AG04450 (cell line): ENCODE measurements at places on chromosomes 12 and 14.
A peak's percentile ranks its signal among the peaks of the same experiment; 100 is the strongest.

DNA sequence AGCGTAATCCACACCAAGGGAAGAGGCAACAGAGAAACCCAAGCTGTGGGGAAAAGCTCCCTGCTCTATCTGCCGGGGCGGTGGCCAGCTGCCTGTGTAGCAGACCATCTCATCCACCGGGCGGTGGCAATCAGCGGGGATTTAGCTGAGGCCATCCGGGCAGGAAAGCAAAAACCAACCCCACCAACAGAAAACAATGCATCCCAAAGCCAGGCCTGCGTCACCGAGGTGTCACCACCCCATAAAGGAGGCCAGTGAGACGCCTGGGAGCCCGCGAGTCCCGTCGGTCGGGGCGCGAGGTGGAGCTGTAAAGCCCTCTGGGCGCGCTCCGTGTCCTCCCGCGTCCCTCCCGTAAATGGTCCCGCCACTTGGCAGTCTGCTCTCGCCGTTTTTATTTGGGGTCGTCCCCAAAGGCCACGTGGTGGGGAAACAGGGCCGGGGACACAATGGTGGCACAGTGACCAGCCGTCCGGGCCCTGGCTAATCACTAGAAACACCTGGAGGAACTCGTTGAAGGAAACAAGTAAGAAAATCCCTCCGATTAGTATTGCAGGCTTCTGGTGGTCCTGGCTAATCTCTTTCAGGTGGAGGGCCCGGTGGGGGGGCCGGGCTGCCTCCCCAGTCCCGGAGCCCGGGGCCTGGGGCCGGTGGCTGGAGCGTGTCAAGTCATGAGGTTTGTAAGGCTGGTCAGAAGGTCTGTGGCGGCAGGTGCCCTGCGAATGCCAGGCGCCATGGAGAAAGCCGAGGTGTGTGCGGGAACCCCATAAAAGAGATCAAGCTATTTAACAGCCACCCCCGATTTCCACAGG lies 94.7 kb upstream of the GSC start:
- no peak for DNase-seq

GRCh38 chr14:80078501-80078900 lies 132.8 kb downstream of the DIO2 start:
- DNase-seq = no peak

DNA sequence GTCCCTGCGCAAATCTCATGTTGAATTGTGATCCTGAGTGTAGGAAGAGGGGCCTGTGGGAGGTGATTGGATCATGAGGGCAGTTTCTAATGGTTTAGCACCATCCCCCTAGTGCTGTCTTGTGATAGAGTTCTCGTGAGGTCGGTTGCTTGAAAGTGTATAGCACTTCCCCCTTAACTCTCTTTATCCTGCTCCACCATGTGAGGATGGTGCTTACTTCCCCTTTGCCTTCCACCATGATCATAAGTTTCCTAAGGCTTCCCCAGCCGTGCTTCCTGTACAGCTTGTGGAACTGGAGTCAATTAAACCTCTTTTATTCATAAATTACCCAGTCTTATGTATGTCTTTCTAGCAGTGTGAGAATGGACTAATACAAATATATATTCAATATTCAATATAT lies 303.7 kb upstream of the SEL1L start:
- DNase-seq = no peak

DNA sequence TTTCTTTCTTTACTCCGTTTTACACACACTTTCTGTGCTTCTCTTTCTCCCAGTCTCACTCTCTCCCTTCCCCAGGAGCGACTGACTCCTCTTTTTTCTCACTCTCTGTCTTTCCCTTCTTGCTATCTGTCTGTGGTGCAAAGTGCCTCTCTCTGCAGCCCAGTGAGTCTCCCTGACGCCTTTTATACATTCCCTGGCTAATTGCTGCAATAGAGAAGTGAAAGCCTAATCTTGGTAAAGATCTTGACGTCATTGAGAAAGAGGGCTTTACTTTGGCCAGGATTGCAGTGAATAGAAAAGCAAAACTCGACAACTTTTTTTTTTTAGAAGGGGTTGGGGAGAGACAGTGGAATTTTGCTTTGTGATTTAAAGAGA lies 706 bp upstream of the DIO2 start:
- DNase-seq = peak; percentile 23

DNA sequence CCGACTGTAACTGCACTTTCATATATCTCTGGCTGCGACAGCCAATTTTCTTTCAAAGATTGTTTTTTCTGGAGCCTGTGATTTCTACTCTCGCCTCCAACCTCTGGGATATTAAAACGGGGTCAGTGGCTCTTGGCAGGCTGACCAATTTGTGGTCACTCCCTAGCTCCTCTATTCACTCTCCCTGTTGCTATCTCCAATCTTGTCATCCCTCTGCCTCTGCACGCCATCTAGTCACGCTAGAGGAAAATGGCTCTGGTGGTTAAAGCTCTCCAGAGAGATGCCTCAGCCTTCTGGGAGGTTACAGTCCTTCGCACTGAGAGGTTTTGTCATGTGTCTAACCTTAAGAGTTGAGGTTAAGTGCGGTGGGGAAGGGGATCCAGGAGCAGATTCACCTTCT lies 59.8 kb upstream of the CISTR start:
- no peak for DNase-seq

DNA sequence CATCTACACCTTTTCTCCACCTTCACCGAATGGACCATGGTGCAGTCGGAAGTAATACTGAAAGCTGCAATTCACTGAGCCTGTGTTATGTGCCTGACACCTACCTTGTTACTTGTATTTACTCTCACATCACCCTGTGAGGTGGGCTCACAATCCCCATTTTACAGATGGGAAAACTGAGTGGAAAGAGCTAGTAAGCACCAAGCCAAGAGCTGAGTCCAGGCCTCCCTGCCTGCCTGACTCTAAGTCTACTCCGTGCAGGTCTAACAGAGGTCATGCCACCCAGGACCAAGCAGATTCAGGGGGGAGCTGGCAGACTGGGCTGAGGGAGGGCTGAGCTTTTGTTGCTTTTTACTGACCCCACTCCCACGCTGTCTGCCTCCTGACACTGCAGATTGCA lies 29.1 kb upstream of the TC2N start:
- no peak for DNase-seq

- peak; percentile 62 for DNase-seq
Measured at GRCh38 chr12:121800694-121801594, 2.9 kb upstream of the SETD1B start.

GRCh38 chr12:12592930-12593329 lies 18.7 kb upstream of the CREBL2 start:
- DNase-seq = no peak

- no peak for DNase-seq
Measured at GRCh38 chr14:93683226-93683625, 105.1 kb downstream of the PRIMA1 start.

GRCh38 chr14:26281280-26281998 lies 316.4 kb downstream of the NOVA1 start:
- peak; percentile 37 for DNase-seq

DNA sequence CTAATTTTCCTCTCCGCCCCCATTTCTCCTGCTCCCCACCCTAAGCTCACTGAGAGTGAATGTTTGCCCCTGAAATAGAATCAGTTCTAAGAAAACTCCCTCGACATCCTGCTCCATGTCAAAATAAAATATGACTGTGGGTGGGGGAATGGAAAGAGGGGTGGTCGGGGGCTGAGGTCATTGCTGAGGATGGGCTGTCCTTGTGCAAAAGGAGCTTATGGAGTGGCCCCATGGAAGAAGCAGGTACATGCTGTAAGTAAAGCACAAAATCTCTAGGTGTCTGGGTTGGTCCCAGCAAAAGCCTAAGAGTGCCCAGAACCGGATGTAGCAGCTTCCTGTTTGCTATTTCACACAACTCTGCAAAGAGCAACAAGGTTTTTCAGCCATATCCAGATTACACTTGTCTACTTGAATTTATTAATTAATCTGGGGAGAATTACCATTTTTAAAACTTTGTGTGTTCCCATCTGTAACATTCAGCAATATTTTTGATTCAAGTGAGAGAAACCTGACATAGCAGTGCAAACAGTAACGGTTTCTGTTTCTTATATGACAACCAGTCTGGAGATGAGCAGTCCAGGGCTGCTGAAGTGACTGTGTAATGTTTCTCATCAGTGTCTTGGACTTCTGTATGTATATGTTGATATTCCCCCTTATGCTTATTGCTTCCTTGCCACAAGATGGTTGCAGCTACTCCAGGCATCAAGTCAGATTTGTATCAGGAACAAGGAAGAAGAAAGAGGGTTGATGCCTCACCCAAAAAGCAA lies 40.4 kb upstream of the GZMB start:
- DNase-seq = no peak

DNA sequence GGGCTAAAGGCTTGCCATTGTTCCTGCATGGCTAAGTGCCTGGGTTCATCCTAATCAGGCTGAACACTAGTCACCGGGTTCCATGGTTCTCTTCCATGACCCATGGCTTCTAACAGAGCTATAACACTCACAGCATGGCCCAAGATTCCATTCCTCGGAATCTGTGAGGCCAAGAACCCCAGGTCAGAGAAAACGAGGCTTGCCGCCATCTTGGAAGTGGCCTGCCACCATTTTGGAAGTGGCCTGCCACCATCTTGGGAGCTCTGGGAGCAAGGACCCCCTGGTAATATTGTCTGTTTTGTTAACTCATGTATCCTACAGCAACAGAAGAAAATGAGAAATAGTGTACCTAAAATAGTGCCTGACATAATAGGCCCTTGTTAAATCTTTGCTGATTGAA lies 92.7 kb downstream of the ADAMTS20 start:
- no peak for DNase-seq

GRCh38 chr14:74756326-74756725 lies 6.8 kb upstream of the YLPM1 start:
- DNase-seq = no peak

GRCh38 chr12:115341442-115341841 lies 657.5 kb upstream of the TBX3 start:
- peak; percentile 97 for DNase-seq

- DNase-seq = no peak
Measured at GRCh38 chr12:20370014-20370386, 1.7 kb downstream of the PDE3A start.

GRCh38 chr12:93589081-93589480 lies 16.6 kb downstream of the SOCS2 start:
- DNase-seq = no peak

GRCh38 chr12:132638541-132639408 lies 20.2 kb downstream of the P2RX2 start:
- DNase-seq = peak; percentile 30

GRCh38 chr12:12010277-12011039 lies 60.3 kb upstream of the BCL2L14 start:
- no peak for DNase-seq

GRCh38 chr14:91127401-91127801 lies 13.5 kb downstream of the DGLUCY start:
- DNase-seq = no peak

DNA sequence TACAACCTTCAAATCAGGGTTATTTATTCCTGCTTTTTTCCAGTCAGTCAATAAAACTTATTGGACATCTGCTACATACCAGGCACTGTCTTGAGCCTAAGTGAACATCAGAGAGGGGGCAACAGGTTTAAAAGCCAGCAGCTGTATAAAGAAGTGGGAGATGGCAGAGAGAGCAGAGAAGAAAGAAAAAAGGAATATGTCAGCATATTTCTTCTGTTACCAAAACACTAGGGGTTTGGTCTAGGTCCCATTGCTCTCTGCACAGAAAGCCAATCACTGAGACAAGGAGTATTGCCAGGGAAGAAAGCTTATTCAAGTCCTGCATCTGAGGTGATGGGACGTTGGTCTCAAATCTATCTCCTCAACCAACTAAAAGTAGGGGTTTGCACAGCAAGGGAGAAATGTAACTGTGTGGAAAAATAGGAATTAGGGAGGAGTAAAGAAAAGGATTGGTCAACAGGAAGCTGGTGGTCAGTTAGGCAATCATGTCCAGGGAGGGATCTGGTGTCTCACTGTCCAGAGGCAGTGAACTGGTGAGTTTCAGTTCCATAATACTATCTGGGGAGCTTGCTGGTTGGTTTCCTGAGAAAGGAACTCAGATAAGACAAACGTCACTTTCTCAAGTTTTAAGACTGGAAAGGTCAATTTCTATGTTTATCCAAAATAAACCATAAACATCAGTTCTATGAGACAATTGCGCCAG lies 107.5 kb downstream of the PHLDA1 start:
- no peak for DNase-seq
